ENCODE measurements at places on chromosomes 2 and 18.

DNA sequence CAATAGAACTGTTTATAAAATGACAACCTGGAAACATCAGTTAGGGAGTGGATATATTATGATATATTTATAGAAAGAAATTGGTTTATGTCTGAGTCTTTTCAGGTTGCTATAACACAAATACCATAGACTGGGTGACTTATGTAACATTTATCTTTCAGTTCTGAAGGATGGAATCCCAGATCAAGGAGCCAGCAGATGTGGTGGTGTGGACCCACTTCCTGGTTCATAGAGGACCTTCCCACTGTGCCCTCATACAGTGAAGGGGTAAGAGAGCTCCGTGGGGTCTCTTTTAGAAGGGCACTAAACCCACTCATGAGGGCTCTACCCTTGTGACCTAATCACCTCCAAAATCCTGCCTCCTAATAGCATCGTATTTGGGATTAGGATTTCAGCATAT is 86.7 kb downstream of the BCL2 start:
- DNase-seq, result no peak

DNA sequence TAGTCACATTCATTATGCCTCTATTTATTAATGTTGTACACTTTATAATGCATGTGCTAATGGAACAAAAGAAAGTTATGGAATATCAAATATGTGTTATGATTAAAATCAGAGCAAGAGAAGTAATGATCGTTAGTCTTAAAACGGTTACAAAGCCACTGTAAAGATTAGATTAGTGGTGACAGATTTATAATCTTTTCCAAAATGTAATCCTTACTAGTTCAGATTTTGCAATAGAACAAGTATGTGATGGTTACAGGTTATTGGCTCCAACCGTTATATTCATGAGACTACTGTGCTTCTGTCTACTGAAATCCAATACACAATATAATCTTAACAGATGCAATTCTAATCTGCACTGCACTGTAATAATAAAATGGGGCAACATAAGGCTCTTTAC is 180.6 kb downstream of the ZNF521 start:
- DNase-seq, result no peak

- DNase-seq, result no peak
These were observed 65.9 kb downstream of the LDLRAD4 start for GRCh38 chr18:13284330-13285027.

DNA sequence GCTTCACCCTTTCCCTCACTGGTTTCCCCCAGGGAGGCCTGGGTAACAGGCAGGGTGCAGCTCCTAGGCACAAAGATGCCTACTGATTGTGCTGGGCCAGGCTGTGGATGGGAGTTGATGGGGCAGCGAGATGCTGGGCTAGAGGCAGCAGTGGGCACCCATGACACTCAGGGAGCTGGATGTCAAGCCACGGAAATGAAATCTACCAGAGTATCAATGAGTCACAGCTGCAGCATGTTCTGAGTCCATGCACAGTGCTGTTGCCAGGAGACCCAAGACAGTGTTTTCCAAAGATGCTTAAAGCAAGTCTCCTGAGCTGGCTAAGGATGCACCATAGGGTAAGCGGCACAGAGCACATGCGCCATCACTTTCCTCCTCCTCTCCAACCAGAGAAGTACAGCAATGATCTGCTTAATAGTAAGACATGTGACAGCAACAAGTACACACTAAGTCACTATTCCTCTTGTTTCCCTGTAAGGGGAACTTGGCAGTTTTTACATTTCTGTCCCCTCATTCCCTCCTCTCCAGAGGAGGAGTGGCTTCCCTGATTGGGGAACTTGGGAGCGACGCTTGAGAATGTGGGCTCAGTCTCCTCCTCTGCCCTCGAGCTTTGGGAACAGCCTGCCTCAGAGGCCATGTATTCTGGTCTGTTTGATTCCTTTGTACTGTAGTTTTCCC is 57.2 kb downstream of the CDC42EP3 start:
- no peak for DNase-seq

GRCh38 chr2:217092710-217093379 is 233.0 kb upstream of the TNP1 start:
- no peak for DNase-seq

DNA sequence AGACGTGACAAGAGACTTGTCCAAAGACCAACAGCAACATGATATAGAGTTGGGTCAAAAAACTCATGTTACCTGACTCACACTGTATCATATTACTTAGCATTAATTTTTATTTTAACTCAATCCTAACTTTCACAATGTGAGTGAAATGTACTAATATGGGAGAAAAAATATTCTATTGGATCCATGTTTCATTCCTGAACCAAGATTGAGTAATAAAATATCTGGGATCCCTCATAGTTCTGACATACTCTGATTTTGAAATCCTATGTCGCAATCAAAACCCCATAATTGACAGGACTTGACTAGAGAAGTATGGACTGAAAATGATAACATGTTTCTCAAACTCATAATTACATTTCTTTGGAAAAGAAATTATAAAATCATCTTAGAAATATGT is 190.4 kb downstream of the RIT2 start:
- DNase-seq, result no peak

DNA sequence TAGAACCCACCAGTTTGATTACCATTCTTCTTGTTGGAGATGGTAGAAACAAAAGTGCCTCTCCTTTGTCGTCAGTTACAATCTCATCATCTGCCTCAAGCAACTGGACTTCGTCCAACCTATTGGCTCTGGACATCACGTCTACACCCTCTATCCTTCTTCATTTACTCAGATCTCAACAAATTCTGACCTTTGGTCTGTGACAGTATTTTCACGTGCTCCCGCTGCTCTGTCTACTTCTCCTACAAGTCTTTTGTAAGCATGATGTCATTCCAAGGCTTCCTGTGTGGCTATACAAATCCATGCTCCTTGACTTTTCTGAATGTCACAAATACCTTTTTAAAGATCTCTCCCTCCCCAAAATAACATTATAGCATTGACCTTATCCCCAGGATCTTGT is 43.0 kb upstream of the PID1 start:
- no peak for DNase-seq

- no peak for DNase-seq
These were observed 55.8 kb downstream of the TTC32 start for GRCh38 chr2:19846030-19846429.

DNA sequence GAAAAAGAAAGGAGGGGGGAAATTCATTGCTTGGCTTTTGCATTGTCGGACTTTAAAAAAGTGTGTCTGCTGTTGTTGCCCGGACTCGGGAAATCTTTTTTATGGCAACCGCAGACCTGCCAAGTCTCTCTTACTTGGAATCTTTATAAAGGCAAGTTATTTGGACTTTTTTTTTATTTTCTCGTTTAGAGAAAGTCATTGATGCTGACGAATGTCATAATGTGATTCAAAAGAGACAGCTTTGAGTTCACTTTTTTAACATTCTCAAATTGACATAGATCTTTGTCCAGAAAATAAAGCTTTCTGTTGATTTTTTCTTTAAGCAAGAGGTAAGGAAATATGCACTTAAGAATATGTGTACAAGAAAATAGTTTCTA is 651 bp upstream of the ZNF521 start:
- no peak for DNase-seq

- DNase-seq, result peak; percentile 47
These were observed 57.8 kb upstream of the GPR45 start for GRCh38 chr2:105183555-105184323.

DNA sequence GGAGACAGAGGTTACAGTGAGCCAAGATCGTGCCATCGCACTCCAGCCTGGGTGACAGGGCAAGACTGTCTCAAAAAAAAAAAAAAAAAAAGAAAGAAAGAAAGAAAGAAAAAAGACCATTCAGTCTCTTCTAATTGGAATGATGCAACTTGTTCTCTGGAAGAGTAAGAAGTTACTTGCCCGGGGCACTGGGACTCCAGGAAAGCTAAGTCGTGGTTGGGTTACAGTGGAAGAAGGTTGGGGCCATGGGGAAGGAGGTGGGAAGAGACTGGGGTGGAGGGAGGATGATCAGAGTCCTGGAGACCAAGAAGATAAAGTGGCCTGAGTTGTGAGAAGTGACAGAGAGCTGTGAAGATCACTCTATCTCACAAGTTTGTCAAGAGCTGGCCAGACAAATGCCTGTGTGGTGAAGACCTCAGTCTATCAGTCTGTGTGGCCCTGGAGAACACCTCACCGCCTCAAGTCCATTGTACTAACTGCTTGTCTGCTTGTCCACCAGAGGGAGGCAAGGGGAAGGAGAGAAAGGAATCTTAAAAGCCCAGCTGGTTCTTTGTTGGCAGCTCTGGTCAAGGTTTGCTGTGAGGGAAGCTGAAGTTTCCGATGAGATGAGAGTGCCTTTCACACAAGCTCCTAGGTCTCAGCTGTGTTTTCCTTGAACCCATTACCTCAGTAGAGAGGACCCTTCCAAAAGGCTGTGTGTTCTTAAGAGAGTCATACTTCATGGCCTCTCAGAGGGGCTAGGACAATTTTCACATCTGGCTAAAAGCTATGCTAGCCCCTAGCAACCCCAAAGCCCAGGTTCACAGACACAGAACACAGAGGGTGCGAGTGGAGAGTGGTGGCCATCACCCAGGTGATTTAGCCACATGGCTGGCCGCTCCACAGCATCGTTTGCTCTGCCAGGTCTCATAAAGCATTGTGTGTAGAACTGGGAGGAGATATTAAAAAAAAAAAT is 72.0 kb upstream of the TMEM178A start:
- peak; percentile 36 for DNase-seq

- DNase-seq, result no peak
These were observed 59.3 kb upstream of the TCF4 start for GRCh38 chr18:55647331-55647730.

DNA sequence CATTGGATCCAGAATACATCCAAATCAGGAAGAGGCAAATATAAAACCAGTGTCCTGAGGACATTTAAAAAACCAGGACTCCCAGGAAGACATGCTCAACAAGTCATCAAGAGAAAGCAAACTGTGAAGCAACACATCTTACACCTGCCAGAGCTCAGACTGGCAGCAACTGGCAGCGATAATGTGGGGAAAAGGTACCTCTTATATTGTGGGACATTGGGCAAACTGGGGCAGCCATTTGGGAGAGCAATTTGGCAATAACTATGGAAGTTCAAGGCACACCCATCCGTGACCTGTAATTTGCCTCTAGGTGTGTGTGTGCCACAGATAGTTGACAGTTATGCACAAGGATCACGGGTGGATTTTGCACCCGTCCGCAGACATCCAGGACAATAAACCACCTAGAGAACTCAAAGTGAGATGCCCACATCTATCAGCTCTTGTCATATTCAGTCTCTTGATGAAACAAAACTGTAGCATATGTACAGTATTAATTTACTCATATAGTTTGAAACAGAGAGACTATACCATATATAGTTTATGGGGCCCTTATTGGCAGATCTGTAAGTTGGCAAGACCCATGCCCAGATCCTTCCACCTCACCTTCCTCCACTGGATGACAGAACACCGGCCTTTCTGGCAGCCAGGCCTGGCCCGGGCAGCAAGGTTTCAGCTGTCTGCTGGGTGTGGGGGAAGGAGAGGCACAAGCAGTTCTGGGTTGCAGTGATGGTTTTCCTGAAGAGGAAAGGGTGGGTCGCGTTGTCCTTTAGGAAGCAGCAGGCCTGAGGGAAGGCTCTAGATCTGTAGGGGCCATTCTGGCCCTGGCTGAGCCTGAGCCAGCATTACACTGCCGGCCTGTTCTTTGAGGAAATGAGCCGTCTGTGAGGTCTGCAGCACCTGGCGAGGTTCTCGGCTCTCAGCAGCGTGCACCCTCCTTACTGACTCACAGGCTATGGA is 18.8 kb downstream of the HJURP start:
- DNase-seq, result no peak

DNA sequence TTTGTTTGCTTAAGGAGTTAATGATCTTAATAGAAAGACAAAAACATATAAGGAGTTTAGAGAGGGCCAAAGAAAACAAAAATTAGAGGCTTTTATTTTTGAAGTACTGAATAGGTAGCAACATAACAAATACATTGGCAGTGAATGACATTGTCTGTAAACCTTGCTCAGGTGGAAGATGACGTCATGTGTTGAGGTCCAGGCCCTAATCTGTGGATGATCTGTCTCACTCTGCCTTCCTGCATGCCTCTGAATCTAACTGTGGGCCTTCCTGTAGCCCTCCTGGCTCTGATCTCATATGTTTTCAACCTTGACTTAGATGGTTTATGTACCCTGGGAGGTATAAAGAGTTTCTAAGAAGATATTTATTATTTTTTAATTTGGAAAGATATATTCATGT is 58.1 kb upstream of the DYNAP start:
- no peak for DNase-seq

DNA sequence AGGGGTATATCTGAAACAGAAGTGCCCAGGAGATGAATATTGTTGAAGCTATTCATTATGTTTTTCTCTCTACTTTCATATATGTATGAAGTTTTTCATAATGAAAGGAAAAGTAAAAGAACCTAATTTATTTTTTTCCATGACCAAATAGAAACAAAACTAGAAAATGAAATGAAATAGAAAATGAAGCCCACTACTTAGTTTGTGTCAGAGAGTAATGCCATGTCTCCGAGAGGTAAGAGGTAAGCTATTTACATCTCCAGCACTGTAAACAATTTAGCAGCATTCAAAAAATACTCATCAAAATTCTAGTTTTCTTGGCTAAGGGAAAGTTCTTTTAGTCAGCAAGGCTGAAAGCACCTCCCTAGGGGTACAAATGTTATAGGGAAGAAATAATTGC is 238.6 kb downstream of the PTH2R start:
- DNase-seq, result no peak

DNA sequence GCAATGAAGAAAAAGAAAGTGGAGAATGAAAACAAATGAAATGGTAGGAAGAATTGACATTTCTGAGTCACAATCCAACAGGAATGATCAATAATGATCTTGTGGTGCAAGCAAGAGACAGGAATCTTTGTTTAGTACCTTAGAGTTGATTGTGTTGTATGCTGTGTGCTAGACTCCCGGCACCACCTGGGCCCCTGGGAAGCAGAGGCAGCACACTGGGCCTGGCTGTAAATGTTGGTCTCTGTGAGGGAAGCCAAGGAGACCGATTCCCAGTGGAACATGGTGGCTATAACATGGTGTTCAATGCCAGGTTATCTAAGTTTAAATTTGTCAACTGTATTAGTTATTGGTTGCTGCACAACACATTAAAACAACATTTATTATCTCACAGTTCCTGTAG is 9.8 kb upstream of the CWC22 start:
- no peak for DNase-seq

- DNase-seq, result no peak
These were observed 213.7 kb downstream of the KCNJ3 start for GRCh38 chr2:154912215-154912614.

GRCh38 chr18:35139517-35139916 is 98.3 kb downstream of the MAPRE2 start:
- DNase-seq, result no peak

DNA sequence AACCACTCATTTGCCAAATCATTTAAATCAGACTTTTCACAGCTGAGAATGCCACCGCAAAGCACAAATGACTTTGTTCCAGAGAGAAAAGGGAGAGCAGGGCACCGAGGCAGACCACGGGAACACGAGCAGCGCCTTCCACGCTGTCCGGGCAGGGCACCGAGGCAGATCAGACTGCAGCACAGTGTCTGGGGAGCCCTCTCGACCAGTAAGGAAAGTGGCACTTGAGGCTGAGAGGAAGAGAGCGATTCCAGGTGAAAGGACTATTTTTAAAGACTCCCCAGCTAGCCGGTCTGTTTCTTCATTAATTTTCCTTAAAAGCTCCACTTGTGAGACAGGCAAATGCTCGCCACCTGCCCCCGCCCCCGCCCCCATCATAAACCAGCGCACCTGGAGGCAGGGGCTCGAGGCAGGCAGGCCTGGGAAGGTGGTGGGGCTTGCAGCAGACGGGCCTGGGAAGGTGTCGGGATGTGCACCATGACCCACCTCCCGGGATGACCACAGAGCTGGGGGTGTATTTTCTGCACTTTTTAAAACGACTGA is 80.9 kb upstream of the CTDP1 start:
- DNase-seq, result no peak

All from GM13976 (cell line).